ENCODE measurements at places on chromosomes 16 and 17.

DNA sequence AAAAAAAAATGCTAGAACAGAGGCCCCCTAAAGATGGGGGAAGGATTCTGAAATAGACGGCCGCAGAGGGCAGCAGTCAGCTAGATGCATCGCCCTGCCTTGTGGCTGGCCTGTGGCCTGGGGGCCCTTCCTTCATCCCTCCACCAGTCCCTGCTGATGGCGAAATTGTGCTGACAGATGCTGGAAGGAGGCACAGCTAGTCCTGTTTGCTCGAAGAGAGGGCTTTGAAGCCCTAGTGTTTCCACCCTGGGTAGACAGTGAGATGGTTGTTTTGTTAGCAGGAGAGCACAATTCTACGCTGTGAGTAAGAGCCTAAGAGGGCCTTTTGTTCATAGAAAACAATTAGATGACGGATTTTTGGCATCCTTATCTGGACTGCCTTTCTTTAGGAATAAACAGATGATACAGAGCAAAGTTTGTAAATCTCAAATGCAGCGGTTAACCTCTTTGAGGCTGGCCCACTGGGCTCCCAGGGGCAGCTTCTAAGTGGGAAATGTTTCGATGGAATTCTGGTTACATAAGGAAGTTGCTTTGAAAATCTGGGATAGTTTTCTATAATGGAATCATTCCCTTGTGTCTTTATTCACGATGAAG lies 23.0 kb downstream of the VPS35L start:
- DNase-seq = no peak

GRCh38 chr17:82559566-82560251 lies 40.2 kb downstream of the FOXK2 start:
- no peak for DNase-seq

DNA sequence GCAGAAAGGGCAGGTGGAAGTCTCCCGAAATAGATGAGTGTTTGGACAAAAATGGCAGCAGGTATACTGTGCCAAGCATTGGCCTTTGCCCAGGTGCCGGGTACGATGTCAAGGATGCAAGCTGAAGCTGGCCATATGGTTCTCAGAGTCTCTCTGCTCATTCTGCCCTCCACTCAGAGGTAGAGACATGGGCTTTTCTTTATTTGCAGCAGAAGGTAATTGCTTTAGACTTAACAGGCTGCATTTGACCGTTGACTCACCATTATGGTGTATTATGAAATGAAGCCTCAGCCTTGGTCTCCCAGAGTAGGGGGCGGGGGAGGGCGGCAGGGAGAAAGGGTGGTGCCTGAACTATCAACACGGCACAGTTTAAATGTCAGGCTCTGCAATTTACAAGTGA lies 969.1 kb upstream of the EEF2KMT start:
- DNase-seq = no peak

- DNase-seq = peak; percentile 83
Measured at GRCh38 chr16:81526935-81527334, 82.3 kb downstream of the CMIP start.

- DNase-seq = peak; percentile 93
Measured at GRCh38 chr17:17205368-17206123, 587 bp downstream of the PLD6 start.

DNA sequence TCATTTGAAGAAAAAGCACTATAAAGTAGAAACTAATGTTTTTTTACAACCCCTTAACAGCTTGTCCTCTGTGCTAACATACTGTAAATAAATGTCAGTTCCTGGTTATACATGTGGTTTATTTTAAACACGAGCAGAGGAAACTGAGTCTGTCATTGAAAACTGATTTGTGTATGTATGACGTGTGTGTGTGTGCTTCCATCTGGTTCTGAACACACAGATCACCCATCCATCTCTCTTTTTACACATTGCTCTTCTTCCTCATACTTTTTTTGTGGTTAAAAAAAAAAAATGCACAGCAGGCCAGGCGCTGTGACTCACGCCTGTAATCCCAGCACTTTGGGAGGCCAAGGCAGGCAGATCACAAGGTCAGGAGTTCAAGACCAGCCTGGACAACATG lies 49.5 kb downstream of the ZNF423 start:
- DNase-seq = no peak

- no peak for DNase-seq
Measured at GRCh38 chr17:77716289-77716926, 242.1 kb upstream of the TNRC6C start.

DNA sequence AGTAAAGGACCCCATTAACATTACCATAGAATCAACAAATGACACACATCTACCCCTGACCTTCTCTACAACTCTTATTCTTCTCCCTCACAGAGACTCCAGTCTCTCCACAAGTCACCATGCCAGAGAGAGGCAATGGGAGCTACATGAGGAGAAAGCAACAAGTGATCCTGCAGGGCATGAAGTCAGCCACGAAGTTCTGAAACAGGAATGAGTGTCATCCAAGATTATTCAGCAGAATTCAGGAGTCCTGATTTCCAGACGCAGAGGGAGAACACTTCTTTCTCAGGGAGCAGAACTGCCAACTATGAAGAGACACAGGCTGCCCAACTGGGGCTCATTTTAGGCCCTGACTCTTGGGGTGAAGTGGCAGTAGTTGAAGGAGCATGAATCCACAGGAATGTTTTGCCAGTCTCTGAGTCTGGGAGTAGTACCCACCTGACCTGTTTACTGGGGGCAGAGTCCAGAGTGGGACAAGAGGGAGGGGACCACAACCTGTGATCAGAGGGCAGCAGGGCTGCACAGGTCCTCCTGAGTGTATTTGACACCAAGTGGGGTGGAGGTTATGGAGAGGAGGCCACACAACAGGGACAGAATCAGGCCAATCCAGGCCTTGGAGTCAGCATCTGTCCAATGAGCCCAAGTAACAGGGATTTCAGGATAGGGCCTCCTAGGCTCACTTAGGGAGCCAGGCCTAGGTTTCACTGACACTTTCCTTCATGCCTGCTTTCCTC lies 2.4 kb upstream of the MTMR4 start:
- DNase-seq = no peak

Data from lower leg skin (tissue), 4 donors.